ENCODE measurements at places on chromosomes 3 and 15.

- DNase-seq, result no peak
Measured at GRCh38 chr3:172192830-172193415, 153.5 kb downstream of the FNDC3B start.

GRCh38 chr3:31836131-31837075, 144.7 kb downstream of the OSBPL10 start:
- DNase-seq, result no peak

DNA sequence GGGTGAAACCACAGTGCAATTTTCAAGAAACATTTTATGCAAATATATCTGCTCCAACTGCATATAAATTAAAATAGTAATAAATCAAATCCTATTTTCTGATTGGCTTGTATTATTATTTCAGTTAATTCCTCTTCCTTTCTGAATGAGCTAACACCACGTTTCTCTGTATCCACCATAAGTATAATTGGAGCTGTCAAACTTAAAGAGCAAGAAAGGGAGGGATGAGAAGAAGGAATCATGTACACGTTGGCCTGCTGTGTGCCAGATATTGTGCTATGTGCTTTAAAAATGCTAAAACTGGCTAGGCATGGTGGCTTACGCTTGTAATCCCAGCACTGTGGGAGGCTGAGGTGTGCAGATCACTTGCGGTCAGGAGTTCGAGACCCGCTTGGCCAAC, 180.0 kb downstream of the MAGI1 start:
- no peak for DNase-seq

DNA sequence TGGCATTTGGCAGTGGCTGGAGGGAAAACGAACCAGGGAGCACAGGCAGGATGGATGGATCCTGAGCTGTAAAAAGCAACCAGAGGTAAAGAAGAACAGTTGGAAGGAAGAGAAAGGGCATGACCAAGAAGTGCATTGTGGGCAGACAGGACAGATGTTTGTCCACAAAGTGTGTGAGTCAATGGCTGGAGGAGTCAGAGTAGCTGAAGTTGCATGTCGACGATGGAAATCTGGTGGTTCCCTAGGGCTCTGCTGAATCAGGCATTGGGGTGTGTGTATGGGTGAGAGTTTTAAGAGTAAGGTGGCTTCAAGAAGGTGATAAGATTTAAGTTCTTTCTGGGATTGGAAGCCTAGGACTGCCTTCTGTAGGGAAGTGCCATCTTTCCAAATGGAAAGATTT, 214.0 kb upstream of the BHLHE40 start:
- no peak for DNase-seq

GRCh38 chr3:46846624-46847542, 16.4 kb downstream of the MYL3 start:
- no peak for DNase-seq

DNA sequence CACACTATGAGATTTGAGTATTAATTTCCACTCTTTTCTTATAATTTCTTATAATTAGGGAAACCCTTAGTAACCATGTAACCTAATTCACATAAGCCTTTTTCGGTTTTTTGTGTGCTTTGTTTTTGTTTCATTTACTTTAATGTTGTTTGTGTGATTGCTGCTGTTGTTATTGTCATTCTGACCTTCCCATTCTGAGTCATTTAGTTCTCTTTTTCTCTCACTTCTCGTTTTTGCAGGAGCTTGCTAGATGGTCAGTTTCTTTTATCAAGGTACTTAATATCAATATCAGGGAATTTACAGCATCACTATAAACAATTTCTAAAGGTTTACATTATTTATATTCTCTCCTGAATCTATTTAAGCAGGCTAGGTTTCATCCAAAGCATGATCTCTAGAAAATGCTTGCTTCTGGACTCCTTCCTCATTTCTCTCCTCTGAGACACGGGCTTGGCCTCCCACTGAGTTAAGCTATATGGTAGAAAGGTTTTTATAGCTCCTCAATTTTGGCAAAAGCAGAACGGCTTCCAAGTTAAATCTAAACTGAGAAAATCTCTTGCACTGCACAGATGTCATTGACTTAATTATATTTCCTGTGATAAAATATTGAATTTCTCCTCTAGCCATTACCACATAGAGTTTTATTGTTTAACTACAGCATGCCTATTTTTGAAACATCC, 534.2 kb downstream of the NSUN3 start:
- no peak for DNase-seq

DNA sequence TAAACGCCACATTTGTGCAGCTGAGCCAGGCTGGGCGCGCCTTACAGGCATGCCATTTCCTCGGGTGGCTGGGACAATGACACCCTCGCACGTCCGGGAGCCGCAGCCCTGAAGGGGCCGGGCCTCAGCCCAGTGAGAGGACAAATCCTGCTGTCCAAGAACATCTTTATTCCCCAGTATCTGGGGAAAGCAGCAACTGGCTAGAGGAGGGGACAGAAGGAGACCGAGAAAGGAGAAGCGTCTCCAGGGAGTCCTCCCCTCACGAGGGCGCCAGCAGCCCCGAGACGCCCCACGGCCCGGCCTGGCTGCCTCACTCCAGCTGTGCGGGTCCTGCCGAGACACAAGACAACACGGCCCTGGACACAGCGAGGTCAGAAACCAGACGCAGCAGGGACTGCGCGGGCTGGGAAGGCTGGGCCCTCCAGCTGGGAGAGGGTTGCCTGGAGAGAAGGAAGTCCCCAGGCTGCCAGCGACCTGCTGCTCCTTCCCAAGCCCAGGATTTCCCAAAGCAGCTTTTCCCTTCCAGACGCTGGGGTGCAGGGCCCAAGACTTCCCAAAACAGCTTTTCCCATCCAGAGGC, 130.2 kb downstream of the CHSY1 start:
- peak; percentile 10 for DNase-seq

DNA sequence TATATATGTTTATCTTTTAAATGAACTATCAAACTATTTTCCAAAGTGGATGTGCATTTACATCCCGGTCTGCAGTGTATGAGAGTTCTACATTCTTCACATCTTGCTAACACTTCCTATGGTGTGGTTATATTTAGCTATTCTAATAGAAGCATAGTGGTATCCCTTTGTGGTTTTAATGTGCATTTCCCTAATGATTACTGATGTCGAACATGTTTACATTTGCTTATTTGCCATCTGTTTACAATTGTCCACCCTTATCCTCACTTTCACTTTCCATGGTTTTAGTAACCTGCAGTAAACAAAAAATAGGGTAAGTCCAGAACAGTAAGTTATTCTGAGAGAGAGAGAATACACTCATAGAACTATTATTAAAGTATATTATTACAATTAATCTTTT, 360.5 kb upstream of the NAALADL2 start:
- no peak for DNase-seq

- DNase-seq, result no peak
Measured at GRCh38 chr3:54538346-54538745, 389.5 kb downstream of the LRTM1 start.

GRCh38 chr3:52535411-52536111, 844 bp upstream of the UQCC5 start:
- no peak for DNase-seq

DNA sequence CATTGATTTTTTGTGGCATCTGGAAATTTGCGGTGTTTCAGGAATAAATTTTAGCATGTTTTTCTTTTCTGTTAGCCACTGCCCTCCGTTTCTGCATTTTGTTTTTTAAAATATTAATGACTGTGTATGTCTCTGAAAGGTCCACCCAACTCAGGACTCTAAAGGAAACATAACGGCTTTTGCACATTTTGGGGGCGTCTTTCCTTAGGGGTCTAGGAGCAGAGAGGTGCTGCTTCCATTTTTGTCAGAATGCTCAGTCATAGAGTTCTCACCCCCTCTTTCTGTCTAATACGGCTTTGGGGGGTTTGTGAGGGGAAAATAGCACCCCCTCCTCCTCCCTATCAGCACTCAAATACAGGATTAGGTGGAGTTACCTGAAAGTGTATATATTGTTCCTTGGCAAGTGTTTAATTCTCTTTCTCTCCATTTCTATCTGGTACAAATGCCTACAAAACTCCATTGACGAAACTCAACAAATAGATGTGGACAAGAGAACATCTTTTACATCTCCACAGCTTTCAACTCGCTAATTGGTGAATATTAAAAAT, 219.4 kb downstream of the MEIS2 start:
- no peak for DNase-seq
